ENCODE measurements at places on chromosomes 4 and X. TPM values are rescaled to one million over a fixed set of nuclear protein-coding genes. Genes with fewer than 3 reads are reported as not detected.

DNA sequence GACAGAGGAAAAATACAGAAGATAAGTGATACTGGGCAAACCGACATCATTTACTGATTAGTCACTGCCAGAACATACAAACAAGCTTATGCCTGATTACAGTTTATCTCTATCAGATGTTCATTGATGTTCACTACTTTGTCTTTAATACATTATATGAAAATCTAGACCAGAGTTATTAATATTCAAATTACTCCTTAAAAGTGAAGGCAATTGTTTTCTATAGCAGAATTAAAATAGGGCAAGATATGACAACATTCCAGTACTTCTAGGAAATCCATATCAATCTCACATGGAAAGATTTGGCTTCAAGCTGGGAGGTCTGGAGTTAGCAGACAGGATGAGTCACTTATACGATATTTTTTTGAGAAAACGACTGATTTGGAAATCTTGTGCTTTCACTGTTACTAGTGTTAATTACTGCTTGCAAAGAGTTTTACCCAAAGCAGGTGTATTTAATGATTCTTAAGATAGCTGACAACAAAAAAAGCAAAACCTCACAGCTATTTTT is 31.8 kb downstream of the HPGD start:
- H3K4me1 ChIP-seq, result no peaks in the 10 kb centered on the region
- no peaks in the 10 kb centered on the region for H3K36me3 ChIP-seq
- H3K4me3 ChIP-seq, result no peak overlapping the region

- no peaks in the 10 kb centered on the region for H3K27me3 ChIP-seq
- H3K27ac ChIP-seq, result no peak within 1 kb of the TSS
- peaks cover 7% of the 10 kb centered on the region for H3K4me1 ChIP-seq
- peak; percentile 55 for DNase-seq
- no peaks in the 10 kb centered on the region for H3K36me3 ChIP-seq
Measured at GRCh38 chrX:68647156-68647957, at the start of gene STARD8. Gene STARD8, plus strand, starts transcription at chrX:68647666. Its CDS starts 217 bp downstream, at chrX:68647883.

DNA sequence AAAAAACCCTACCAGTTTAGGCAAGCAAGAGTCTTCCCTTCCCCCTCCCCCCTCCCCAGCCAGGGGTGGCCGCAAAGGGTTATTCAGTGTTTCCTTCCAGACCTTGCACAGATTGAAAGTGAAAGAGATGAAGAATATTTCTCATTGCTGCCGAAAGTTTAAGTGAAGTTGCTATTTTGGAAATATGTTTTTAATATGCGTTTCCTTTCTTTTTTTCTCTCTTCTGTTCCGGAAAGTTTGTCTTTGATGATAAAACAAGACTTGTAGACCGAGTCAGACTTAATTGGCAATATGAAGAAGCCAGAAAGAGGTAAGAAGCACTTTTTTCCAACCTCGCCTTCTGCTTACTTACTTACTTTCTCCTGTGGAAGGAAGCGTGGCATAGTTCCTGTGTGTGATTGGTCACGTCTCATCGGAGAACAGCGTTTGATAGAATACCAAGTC is 58.5 kb upstream of the CLCN4 start:
- H3K36me3 ChIP-seq, result no peaks in the 10 kb centered on the region

Gene PAGE3
- not detected for total RNA-seq
